ENCODE measurements at places on chromosomes 13 and 19. TPM values are rescaled to one million over a fixed set of nuclear protein-coding genes. Genes with fewer than 3 reads are reported as not detected.

RHPN2 gene
- 3.0 TPM for total RNA-seq

ZNF784 gene
- total RNA-seq: 5.1 TPM

OR7C2 gene
- not detected for total RNA-seq

ATP4A gene
- total RNA-seq: not detected

CBY2 gene
- total RNA-seq: not detected

STARD13 gene
- 12.3 TPM for total RNA-seq

ANGPTL8 gene
- not detected for total RNA-seq

All from occipital lobe (tissue), 3 donors.